ENCODE measurements at places on chromosomes 4 and X. TPM values are rescaled to one million over a fixed set of nuclear protein-coding genes. Genes with fewer than 3 reads are reported as not detected.

GRCh38 chr4:13994016-13994415 is 366.5 kb upstream of the BOD1L1 start:
- no peaks in the 10 kb centered on the region for H3K27me3 ChIP-seq
- H3K4me1 ChIP-seq = no peaks in the 10 kb centered on the region
- no peak overlapping the region for H3K4me3 ChIP-seq
- H3K27ac ChIP-seq = no peak overlapping the region
- H3K36me3 ChIP-seq = no peaks in the 10 kb centered on the region

- no peaks in the 10 kb centered on the region for H3K27me3 ChIP-seq
- no peaks in the 10 kb centered on the region for H3K36me3 ChIP-seq
- H3K4me3 ChIP-seq = no peak overlapping the region
These were observed 27.1 kb upstream of the ALB start for GRCh38 chr4:73376976-73377375.

GRCh38 chrX:123918106-123918721 is 43.3 kb upstream of the STAG2 start:
- H3K4me3 ChIP-seq = no peak overlapping the region
- no peaks in the 10 kb centered on the region for H3K36me3 ChIP-seq
- no peaks in the 10 kb centered on the region for H3K27me3 ChIP-seq
- no peak for DNase-seq

GRCh38 chr4:184644553-184645307 is 4.5 kb downstream of the CASP3 start:
- H3K27ac ChIP-seq = peak overlapping the region; percentile 100
- peaks cover 9% of the 10 kb centered on the region for H3K36me3 ChIP-seq
- H3K4me3 ChIP-seq = no peak overlapping the region
- no peaks in the 10 kb centered on the region for H3K27me3 ChIP-seq

- no peaks in the 10 kb centered on the region for H3K4me1 ChIP-seq
- no peak for DNase-seq
- no peaks in the 10 kb centered on the region for H3K36me3 ChIP-seq
- H3K27me3 ChIP-seq = no peaks in the 10 kb centered on the region
- H3K4me3 ChIP-seq = no peak overlapping the region
- H3K27ac ChIP-seq = no peak overlapping the region
These were observed 277.1 kb upstream of the ADGRL3 start for GRCh38 chr4:60923075-60923474.

DNA sequence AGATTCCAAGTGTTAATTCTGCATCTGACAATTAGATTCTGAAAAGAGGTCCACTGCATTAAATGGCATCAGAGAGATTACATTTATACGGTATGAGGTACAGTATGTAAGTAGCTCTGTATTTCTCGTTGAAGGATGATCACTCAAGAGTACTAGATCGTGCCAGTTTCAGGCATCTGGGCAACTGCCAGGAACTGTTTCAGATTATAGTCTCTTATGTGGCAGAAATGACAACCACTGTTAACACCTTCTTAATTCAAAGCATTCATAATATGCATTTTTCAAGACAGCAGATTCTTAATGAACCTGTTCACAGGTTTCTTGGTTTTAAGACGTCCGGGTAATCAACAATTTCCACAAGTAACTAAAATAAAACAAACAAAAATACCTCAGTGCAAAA is 1.6 kb downstream of the ANKRD50 start:
- H3K4me3 ChIP-seq = peak overlapping the region; percentile 93
- H3K27ac ChIP-seq = peak overlapping the region; percentile 95
- no peaks in the 10 kb centered on the region for H3K27me3 ChIP-seq
- DNase-seq = no peak
- peaks cover 19% of the 10 kb centered on the region for H3K4me1 ChIP-seq

- H3K27ac ChIP-seq = no peak overlapping the region
- DNase-seq = peak; percentile 15
- no peak overlapping the region for H3K4me3 ChIP-seq
- no peaks in the 10 kb centered on the region for H3K36me3 ChIP-seq
- H3K27me3 ChIP-seq = no peaks in the 10 kb centered on the region
- H3K4me1 ChIP-seq = no peaks in the 10 kb centered on the region
These were observed 88.8 kb upstream of the ESX1 start for GRCh38 chrX:104343428-104344129.

- no peak overlapping the region for H3K4me3 ChIP-seq
- H3K27ac ChIP-seq = no peak overlapping the region
These were observed 978.3 kb upstream of the GRID2 start for GRCh38 chr4:91325495-91325894.

DNA sequence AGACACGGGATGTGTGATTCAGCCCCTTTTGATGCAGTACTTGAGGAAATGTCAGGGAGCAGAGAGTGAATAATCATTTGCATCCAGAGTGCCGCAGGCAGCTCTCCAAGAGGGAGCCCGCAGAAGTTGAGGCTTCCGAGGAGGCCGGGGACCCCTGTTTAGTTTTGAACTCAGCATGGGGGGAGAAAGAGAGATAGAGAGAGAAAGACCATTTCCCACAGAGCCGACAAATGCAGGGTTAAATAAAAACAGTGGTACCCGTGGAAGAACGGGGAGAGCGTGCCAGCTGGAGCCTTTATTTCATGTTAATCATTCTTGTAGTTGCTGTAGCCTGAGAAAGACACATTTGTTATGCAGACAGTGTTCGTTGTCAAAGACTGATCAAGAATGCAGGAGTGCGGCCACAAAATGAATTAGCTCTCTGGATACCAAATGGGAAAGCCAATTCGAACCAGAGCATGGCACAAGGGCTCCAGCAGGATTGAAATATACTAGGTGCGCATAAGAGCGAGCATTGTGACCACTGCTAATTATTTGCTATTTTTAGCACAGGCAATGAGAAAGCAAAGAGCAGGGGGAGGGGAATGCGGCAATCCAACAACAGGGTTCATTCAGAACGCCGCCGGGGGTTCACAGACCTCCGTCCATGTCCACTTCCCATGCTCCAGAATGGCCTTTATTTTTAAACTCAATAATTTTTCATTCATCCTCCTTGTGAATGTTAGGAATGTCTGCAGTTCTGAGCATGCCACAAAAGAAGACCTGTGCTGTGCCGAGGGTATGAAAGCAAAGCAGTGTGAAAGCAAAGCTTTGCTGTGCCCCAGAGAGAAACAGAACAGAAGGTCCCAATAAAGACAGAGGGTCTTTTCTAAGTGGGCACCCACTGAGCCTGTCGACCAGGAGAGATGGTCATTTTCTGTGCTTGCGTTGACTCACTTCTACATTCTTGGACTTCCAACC is 243.9 kb upstream of the VCX3A start:
- no peak for DNase-seq
- no peaks in the 10 kb centered on the region for H3K36me3 ChIP-seq
- no peaks in the 10 kb centered on the region for H3K4me1 ChIP-seq
- H3K27ac ChIP-seq = no peak overlapping the region

DNA sequence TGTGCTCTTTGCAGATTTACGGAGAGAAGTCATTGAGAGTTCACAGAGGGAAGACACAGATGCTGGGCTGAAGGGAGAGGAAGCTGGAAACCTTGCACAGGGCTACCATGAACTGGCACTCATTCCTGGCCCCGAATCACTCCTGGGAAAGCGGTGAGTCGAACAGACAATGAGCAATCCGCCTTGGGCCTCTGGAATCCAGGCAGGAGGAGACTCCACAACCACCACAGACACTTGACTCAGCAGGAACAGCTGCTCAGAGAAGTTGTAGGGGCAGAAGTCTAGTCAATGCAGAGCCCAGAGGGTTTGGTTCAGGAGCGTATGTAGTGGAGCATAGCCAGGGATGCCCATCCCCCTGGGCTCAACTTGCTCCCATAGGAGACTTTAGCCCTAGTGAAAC is 62.8 kb upstream of the GRIA3 start:
- no peak overlapping the region for H3K4me3 ChIP-seq
- H3K27ac ChIP-seq = no peak overlapping the region
- H3K36me3 ChIP-seq = no peaks in the 10 kb centered on the region
- no peak for DNase-seq
- H3K27me3 ChIP-seq = no peaks in the 10 kb centered on the region
- H3K4me1 ChIP-seq = no peaks in the 10 kb centered on the region

DNA sequence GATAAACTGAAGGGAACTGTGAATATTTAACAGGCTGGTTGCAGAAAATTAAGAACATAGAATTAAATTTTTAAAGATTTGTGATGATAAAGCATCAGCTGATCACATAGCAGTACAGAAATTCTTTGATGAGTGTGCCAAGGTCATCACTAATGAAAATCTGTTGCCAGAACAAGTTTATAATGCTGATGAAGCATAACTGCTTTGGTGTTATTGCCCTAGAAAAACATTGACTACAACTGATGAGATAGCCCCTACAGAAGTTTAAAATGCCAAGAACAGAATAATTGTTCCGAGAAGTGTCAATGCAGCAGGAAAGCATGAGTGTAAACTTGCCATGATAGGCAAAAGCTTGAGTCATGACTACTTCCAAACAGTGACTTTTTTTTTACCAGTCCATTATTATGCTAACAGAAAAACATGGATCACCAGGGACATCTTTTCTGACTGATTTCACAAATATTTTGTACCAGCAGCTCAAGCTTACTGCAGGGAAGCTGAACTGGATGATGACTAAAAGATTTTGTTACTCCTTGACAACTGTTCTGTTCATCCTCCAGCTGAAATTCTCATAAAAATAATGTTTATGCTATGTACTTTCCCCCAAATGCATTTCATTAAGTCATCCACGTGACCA is 1136.6 kb downstream of the FAT4 start:
- no peaks in the 10 kb centered on the region for H3K4me1 ChIP-seq
- no peaks in the 10 kb centered on the region for H3K36me3 ChIP-seq
- H3K27ac ChIP-seq = no peak overlapping the region
- no peaks in the 10 kb centered on the region for H3K27me3 ChIP-seq
- H3K4me3 ChIP-seq = no peak overlapping the region
- no peak for DNase-seq

GRCh38 chr4:102431608-102431961 is 69.6 kb upstream of the NFKB1 start:
- H3K4me1 ChIP-seq = no peaks in the 10 kb centered on the region
- no peak for DNase-seq
- H3K27me3 ChIP-seq = no peaks in the 10 kb centered on the region
- peak overlapping the region; percentile 54 for H3K4me3 ChIP-seq
- H3K27ac ChIP-seq = peak overlapping the region; percentile 86
- H3K36me3 ChIP-seq = no peaks in the 10 kb centered on the region

DNA sequence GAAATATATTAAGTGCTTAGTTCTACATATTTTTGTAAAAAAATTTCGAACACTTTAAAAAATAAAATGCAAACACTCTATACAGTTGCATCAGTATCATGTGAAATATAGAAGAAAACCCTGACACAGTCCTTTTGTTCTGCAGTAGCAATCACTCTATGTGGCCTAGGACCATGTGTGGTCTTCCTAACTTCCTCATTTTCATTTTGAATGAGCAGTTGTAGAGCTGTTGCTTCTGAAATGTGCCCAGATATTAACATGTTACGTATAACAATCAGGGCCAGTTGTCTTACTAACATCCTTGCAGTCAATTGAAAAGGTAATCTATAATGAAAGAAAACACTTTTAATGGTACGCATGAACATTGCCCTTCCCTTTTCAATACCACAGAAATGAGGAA is 107.9 kb downstream of the ZNF827 start:
- no peak for DNase-seq
- H3K4me3 ChIP-seq = no peak overlapping the region
- H3K36me3 ChIP-seq = no peaks in the 10 kb centered on the region
- no peak overlapping the region for H3K27ac ChIP-seq

DNA sequence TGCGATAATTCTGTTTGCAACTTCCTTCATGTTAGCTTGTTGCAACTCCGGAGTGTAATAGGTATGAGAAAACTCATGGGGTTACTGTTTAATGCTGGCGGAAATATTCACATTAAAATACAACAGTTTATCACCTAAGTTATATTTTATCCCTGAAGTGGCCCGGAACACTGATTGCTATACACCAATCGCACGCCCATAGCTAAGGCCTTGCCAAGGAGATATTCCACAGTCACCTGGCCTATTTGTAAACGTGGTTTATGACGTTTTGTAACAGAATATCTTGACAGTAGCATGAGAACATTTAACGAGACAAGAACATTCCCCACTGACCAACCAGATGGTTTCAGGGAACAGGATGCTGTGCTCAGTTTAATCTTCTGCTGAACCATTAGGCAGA is 23.2 kb upstream of the FAM90A26 start:
- no peak for DNase-seq
- no peaks in the 10 kb centered on the region for H3K36me3 ChIP-seq
- H3K4me1 ChIP-seq = no peaks in the 10 kb centered on the region
- H3K27ac ChIP-seq = no peak overlapping the region
- H3K27me3 ChIP-seq = no peaks in the 10 kb centered on the region

- DNase-seq = no peak
- H3K27me3 ChIP-seq = no peaks in the 10 kb centered on the region
These were observed 34.2 kb downstream of the ARHGEF9 start for GRCh38 chrX:63750811-63751210.

DNA sequence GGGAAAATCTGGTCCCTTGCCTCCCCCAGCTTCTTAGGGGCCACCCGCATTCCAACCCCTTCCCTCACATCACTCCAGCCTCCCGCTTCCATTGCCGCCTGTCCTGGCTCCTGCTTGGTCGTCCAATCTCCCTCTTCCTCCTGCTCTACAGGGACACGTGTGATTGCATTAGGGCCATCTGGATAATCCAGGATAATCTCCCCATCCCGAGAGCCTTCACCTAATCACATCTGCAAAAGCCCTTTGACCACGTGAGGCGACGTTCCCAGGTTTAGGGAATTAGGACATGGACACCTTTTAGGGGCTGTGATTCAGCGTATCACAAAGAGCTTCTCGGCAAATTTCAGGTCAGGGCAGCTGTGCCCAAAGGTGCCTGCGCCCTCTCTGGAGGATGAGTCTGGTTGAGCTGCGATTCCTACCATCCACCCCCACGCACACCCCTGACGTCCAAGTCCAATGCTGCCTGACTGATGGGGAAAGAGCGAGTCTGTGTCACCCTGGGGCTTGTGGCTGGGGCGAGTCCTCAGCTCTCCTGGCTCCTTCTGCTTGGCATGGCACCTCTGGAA is 104.6 kb downstream of the PSAPL1 start:
- no peak for DNase-seq
- no peaks in the 10 kb centered on the region for H3K36me3 ChIP-seq
- H3K27ac ChIP-seq = no peak overlapping the region

DNA sequence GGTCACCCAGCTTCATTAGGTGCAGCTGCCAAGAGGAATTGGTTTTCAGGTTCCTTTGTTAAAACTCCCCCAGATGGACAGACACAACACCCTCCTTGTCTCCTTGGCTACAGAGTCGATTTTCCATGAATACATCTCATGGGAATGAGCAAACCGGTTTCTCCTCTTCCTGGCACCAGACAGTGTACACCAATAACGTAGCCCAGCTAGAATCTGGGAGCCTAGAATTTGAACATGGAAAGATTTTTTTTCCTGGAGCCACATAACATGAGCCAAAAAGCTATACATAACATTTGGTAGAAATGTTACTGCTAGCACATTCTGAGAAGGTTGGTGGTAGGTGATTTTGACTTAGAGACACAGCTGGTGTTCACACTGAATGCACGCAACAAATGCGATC is 62.9 kb upstream of the SLC34A2 start:
- no peaks in the 10 kb centered on the region for H3K4me1 ChIP-seq
- no peak overlapping the region for H3K27ac ChIP-seq
- no peak overlapping the region for H3K4me3 ChIP-seq
- H3K27me3 ChIP-seq = no peaks in the 10 kb centered on the region
- H3K36me3 ChIP-seq = no peaks in the 10 kb centered on the region
- no peak for DNase-seq

HSFX3 gene
- not detected for total RNA-seq

MTTP gene
- 1.5 TPM for total RNA-seq

SLC2A9 gene
- total RNA-seq = 3.6 TPM

PPM1K gene
- 222 TPM for total RNA-seq

HOPX gene
- 3.9 TPM for total RNA-seq

EVC2 gene
- total RNA-seq = 0.95 TPM

TKTL1 gene
- total RNA-seq = 10.8 TPM

TSPAN7 gene
- 21.3 TPM for total RNA-seq

FRAS1 gene
- 3.5 TPM for total RNA-seq

MAGED2 gene
- 85.6 TPM for total RNA-seq

IL1RAPL2 gene
- not detected for total RNA-seq

XK gene
- total RNA-seq = 8.2 TPM
